ENCODE measurements at places on chromosomes 2 and 18. TPM values are rescaled to one million over a fixed set of nuclear protein-coding genes. Genes with fewer than 3 reads are reported as not detected.

GRCh38 chr2:73070643-73071359 is 711 bp downstream of the SFXN5 start:
- DNase-seq: no peak

GRCh38 chr2:211390536-211391188 is 834.3 kb downstream of the CPS1 start:
- DNase-seq: no peak

DNA sequence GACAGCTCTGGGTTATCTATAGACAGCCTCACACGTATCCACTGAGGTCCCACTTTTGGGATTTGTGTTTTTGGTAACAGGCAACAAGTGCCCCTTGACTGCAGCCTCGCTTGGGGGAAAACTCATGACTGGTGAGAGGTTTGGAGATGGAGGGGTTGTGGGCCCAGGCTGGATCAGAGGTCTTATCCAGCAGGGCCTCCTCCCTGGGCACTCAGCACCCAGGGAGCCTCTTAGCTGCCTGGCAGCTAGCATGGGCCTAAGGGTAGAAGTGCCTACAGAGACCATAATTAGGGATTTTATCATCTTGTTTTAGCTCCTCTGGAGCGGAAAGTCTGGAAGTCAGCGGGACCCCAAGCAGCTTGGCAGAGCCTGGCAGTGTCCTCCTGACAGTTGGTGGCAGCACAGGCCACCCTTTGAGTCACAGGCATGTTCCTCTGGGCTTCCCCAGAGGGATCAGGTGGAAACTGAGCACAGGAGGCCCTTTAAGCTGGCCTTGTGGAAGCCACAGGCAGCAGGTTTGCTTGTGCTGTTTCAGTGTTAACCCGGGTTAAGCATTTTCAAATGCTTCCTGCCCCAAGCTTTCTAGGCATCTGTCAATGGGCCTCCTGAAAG is 143.1 kb downstream of the KCTD1 start:
- peak; percentile 39 for DNase-seq

Gene GAL3ST2
- polyA plus RNA-seq: not detected

Gene GALR1
- polyA plus RNA-seq: 0.01 TPM

DNA sequence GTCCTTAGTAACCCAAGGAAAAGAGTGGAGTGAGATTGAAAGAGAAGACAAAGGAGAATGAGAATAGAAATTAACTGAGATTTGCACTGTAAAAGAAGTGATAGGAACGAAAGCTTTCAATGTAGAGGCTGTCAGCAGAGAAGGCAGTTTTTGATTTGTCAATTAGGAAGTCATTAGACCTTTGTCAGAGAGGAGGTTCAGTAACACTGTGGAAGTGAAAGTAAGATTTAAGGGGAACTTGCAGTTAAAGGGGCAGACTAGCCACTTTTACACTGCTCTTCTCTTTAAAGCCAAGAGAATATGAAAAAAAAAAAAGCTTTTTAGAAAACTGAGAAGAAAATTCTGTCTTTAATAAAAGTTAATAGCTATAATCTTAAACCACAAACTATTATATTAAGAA is 11.5 kb upstream of the KYNU start:
- peak; percentile 57 for DNase-seq

Gene EPHA4
- polyA plus RNA-seq: not detected

- peak; percentile 60 for DNase-seq
Observed at GRCh38 chr2:234218266-234219045, 168.0 kb downstream of the SPP2 start.

DNA sequence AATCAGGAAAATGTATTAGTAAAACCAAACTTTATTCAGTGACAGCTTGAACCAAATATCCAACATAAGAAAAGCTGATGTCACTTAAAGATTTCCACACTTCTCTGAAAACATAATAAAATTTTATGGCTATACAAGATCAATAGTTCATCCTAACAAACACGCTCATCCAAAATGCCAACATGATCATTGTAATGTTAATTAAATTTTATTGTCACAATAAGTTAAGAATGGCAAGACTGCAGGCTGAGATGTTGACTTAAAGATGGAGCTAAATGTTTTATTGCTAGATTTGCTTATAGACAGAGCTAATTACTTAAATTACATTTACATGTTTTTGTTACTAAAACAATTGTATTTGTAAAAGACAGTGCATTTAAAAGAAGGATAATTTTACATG is 140.3 kb downstream of the ERBB4 start:
- no peak for DNase-seq

- DNase-seq: no peak
Observed at GRCh38 chr2:236241181-236242056, 22.8 kb downstream of the ASB18 start.

DNA sequence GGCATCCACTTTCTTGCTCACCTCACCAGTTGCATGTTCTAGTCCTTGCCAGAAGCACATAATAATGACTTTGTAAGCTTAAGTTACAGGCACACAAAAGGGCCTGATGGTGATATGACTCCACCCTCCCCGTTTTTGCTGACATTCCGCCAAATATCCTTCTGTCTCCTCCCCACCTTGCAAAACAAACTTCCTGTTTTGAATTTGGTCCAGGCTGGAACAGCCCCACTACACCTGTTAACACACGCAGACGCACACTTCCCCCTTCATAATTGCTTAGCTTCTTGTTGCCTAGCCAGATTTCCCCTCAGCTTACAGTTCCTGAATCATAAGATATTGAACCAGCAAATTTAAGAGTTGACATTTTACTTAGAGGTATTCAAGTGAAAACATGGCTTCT is at the start of gene MGAT5:
TSS of gene MGAT5 (plus strand) at position 269 of the 400 bp plus-strand sequence. CDS start 332 bp downstream, outside the sequence.
- DNase-seq: no peak

DNA sequence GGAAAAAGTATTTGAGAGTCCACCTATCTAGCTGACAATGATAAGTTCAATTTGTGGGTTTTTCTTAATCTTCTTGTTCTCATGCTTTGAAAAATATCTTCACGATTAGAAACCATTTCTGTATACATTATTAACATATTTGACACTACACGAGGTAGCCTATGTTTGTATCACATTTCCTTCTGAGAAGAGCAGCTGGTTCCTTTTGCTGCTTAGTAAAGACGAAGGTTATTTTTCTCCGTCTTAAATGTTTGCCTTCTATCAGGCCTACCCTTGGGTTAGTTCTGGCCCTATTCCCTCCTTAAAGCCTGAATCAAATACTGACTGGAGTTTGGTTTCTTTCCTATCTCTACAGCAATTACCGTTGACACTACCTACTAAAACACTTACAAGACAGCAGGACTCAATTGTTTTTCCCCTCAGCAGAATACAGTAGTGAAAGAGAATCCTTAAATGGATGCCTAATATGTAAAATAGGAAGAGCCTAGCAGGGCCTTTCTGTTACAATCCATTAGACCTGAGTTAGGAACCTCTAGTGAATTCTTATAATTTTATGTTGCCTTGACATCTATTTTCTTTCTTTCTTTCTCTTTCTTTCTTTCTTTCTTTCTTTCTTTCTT is 790.4 kb downstream of the EPHA4 start:
- DNase-seq: no peak

GRCh38 chr18:72456802-72457201 is 87.3 kb downstream of the CBLN2 start:
- DNase-seq: no peak

DNA sequence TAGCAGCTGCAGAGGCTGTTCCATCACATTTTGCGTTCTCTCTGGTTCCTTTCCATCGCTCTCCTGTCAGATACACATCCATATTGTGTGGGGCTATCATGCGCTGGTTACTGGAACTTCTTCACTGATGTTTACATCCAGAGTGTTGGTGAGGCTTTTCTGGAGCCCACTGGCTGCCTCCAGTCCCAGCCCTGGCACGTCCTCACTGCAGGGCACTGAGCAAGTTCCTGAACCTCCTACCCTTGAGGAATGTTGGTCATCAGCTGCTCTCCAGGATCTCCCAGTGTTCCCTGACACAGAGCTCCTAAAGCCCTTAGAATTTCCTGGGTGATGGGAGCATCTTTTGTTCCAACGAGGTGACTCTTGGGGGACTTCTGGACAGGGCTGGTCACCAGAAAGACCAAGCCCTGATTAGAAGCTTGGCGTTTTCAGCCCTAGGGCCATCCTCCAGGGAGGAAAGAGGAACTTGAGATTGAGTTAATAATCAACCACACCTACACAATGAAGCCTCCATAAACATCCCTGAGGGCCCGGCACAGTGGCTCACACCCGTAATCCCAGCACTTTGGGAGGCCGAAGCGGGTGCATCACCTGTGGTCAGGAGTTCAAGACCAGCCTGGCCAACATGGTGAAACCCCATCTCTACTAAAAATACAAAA is 81.3 kb downstream of the TFCP2L1 start:
- peak; percentile 41 for DNase-seq

Gene TMEM17
- polyA plus RNA-seq: 1.2 TPM

GRCh38 chr2:112182581-112183034 is 44.4 kb downstream of the FBLN7 start:
- no peak for DNase-seq

GRCh38 chr2:143434445-143434844 is 305.2 kb downstream of the ARHGAP15 start:
- no peak for DNase-seq

GRCh38 chr2:135603543-135603942 is 72.3 kb downstream of the R3HDM1 start:
- DNase-seq: no peak

Gene IL1RN
- 69.8 TPM for polyA plus RNA-seq

GRCh38 chr2:161386228-161386824 is 29.8 kb upstream of the TBR1 start:
- DNase-seq: no peak

- DNase-seq: no peak
Observed at GRCh38 chr2:128292599-128293425, 25.9 kb downstream of the HS6ST1 start.

DNA sequence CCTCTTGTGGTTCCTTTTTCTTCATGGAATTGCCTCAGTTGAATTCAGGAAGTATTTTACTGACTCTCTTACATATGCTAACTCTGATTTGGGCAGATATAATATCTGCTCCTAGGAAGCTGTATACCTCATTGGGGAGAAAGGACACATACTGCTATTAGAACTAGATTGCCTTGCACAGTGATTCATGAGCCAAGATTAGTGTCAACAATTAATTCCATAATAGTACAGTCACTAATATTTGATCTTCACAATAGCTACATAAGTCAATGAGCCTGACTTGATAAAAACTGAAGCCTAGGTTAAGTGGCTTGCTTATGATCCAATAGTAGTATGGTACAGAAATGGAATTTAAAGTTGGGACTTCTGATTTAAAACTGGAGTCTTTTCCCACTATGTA is 127.6 kb downstream of the ETAA1 start:
- no peak for DNase-seq
